ENCODE measurements at places on chromosomes 2 and 18.

DNA sequence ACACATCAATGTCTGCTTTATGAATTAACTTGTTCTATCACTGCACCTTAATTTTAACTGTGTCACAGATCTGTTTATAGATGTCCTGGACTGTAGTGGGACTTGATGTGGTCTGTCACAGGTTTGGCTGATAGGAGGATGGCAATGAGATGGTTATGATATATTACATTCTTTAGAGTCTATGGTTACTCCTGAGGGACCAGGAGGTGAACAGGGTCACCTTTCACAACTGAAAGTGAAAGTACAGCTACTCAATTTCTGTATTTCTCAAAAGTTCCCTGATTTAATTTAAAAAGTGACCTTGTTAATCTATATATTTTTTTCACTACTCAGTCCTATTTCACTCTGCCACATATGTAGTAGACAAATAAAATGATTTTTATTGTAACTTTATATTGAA, 1284.1 kb upstream of the GYPC start:
- no peak for DNase-seq

DNA sequence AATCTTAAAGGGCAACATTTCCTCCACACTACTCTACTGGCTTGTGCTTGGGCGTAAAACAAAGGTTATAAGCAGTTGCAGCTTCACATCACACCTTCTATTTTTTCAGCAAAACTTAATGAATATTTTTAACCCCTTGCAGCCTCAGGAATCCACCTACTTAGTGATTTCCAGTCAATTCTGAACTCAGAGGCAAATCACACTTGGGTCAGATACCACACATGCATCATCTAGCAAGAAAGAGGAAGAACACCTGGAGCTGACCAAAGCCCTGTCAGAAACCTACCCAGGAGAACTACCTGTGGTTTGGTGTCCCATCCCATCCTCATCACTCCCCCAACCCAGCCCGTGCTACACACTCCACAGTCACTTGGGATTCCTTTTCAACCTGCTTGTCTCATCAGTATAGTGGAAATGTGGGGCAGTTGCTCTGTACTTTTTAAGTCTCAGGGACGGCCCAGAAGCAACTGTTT, 25.5 kb downstream of the PIAS2 start:
- DNase-seq: no peak

DNA sequence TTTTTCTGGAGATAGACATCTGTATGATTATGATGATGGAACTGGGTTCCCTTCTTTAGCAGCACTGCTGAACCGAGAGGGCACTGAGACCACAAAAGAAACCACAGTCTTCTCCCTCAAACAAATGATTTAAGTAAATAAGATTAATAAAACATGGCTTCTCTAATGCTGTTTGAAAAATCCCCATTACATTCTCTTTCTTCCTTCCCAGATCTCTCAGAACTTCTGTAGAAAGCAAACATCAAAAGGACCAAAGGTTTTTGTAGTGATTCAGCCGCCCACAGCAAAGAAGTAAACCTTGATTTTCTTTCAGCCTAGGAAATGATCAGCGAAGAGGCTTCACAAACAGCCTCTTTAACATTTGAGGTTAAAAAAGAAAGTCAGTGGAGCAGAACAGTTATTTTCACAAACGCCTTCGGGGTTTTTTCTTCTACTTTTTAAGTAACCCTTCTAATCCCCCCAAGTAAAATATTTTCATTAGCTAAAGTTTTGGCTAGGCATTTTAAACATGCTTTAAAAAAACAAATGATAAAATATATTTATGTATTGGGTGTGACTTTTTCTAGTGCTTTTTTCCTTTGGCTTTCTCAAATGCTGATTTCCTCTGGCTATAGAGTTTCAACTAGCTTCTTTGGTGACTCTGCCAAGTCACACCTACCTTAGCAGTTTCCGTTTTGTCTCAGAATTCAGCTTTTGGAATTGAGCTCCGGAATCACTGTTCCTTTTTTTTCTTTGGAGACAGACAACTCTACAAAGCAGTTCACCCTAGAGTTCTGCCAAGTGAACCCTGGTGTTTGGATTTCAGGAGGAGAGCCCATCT, 89.6 kb downstream of the UPP2 start:
- DNase-seq: no peak

DNA sequence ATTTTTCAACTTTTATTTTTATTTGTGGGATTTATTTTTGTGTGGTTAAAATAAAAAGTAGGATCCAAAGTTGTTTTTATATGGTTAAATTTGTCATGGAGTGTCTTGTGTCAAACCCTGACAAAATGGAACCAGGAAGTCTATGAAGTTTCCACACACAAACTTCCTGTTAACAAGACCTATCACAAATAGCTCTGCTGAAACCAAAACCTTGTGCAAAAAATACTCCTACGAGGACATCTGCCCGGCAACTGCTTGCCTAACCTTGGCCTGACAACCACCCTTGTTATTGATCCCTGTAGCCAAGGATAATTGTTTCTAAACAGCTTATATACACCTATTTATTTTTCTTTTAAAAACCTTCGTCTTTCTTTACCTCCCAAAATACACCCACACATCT, 389.6 kb downstream of the TRIB2 start:
- no peak for DNase-seq

- no peak for DNase-seq
Measured at GRCh38 chr2:83388804-83389203, 1070.3 kb downstream of the SUCLG1 start.

DNA sequence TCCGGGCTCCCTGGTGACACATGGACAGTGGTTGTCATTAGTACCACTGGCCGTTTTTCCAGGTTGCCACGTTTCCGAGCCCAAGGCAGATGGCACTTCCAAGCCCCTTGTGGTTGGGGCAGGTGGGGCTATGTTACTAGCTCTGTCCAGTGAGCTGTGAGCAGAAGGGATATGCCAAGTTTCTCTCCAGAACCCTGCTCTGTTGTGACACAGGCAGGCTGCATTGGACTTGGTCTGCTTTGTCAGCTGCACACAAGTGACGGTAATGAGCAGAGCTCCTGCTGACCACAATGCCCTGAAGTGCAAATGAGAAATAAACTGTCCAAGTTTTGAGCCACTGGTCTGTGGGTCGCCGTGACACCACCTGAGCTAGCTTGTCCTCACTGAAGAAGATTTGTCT, 118.8 kb downstream of the GYPC start:
- no peak for DNase-seq

- no peak for DNase-seq
Measured at GRCh38 chr18:74654638-74655037, 57.0 kb downstream of the ZNF407 start.

DNA sequence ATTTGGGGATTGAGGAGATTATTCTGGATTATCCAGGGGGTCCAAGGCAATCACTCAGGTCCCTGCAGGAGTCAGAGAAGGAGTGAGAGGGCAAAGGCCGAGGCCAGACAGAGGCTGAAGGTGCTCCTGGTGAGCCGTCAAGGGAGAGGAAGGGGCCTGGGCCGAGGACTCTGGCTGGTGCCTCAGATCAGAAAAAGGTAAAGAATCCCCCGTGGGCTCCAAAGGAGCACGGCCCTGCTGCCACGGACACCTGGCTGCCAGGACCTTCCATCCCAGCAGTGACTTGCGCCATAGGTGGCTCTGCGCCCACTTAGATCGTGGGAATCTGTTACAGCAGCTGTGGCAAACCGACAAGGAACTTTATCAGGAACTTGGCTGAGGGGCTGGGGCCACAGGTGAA, 374.8 kb upstream of the MYT1L start:
- no peak for DNase-seq

DNA sequence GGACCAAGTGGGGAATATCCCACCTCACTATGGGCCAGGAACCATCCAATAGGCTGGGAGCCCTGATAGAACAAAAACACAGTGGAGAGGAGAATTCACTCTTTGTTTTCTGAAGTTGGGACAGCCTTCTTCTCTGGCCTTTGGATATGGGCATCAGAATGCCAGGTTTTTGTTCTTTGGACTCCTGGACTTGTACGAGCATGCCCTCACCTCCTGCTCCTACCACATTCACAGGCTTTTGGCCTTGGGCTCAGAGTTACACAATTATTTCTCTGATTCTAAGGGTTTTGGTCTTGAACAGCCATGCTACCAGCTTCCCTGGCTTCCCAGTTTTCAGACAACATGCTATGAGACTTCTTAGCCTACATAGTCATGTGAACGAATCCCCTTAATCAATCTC, 732.9 kb upstream of the VRK2 start:
- no peak for DNase-seq

GRCh38 chr2:66414896-66415295, 20.0 kb upstream of the MEIS1 start:
- DNase-seq: no peak

DNA sequence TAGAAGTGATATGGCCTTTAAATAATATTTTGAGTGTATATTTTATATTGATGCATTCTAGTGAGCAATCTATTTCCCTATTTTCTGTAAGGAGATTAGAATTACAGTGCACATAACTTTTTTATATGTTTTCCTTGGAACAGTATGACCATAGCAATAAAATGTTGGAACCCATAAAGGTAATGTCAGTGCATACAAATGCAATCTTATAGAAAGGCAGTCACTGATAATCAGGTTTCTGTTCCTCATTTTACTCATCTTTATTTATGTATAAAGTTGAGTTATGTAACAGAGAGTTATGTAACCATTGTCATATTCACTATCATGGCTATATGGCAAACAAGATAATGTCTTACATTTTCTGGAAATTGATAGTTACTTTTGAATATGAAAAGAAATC, 179.9 kb upstream of the NETO1 start:
- DNase-seq: no peak

- DNase-seq: no peak
Measured at GRCh38 chr2:106972782-106973181, 86.8 kb upstream of the ST6GAL2 start.

GRCh38 chr2:215900843-215901242, 112.5 kb downstream of the MREG start:
- no peak for DNase-seq

DNA sequence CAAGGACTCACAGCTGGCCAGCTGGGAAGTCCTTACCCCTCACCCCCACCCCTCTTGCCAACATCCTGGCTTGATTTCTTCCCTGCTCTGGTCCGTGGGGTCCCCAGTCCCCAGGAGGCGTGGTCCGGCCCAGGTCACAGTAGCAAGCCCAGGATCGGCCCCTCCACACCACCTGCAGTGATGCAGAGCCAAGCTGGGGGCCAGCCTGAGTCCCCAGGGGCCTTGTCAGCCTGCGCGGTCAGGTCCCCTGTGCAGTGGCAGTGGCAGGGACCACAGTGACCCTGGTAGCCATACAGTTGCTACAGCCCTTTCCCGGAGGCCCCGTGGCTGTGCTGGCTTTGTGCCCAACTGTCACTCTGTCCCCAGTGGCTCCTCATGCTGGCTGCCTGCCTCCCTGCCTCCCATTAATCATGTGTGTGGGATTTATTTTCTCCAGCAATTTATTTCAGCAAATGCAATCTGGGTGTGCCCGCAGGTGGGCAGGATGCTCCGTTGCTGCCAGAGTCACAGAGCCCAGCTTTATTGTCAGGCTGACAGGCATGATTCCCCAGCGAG, 8.8 kb upstream of the PRSS56 start:
- DNase-seq: no peak
